ENCODE measurements at places on chromosomes 5 and 9. TPM values are rescaled to one million over a fixed set of nuclear protein-coding genes. Genes with fewer than 3 reads are reported as not detected.

The TMEM252 gene
- not detected for total RNA-seq

The PPIC gene
- not detected for total RNA-seq

The PTGDS gene
- 6.7 TPM for total RNA-seq

The MEIKIN gene
- not detected for total RNA-seq

The ADAMTS19 gene
- total RNA-seq = not detected

The ADAMTS2 gene
- not detected for total RNA-seq

The SELENOP gene
- total RNA-seq = not detected

The UGT3A1 gene
- not detected for total RNA-seq

The SPATA31C1 gene
- not detected for total RNA-seq

The IL31RA gene
- total RNA-seq = 0.14 TPM

Data from T-helper 2 cell treated with Interferon-gamma antibody and Interleukin-4, amounts not matched to agents 100 ng/mL and 5 ng/mL, for 36 hours (primary cell).